ENCODE measurements at places on chromosomes 1 and 21. TPM values are rescaled to one million over a fixed set of nuclear protein-coding genes. Genes with fewer than 3 reads are reported as not detected.

TMEM52 gene
- 27.5 TPM for total RNA-seq

BNIPL gene
- total RNA-seq = 0.86 TPM

- DNase-seq = no peak
These were observed 7.2 kb downstream of the TFF2 start for GRCh38 chr21:42343556-42343955.

DNA sequence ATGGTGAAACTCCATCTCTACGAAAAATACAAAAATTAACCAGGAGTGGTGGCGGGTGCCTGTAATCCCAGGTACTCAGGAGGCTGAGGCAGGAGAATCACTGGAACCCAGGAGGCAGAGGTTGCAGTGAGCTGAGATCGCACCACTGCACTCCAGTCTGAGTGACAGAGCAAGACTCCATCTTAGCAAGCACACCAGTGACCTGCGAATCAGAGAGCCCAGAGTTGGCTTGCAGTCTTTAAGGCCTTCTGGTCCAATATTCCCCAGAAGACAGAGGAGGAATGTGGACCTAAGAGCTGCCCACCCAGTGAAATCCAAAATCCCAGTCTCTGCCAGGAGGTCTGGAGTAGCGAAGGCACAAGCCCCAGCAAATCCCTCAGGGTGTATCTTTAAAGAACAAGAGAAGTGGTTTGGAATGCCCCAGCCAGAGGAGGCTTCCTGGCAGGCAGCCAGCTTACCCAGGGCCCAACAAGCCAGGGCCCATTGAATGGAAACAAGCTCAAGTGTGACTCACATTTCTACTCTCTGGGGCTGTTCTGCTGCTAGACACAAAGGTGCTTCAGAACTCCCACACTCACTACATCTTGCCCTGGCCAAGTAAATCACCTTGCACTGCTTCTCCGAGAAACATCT is 23.9 kb downstream of the GPR161 start:
- no peak for DNase-seq

- no peak for DNase-seq
These were observed 125.0 kb upstream of the TMPRSS2 start for GRCh38 chr21:41632748-41633475.

DNA sequence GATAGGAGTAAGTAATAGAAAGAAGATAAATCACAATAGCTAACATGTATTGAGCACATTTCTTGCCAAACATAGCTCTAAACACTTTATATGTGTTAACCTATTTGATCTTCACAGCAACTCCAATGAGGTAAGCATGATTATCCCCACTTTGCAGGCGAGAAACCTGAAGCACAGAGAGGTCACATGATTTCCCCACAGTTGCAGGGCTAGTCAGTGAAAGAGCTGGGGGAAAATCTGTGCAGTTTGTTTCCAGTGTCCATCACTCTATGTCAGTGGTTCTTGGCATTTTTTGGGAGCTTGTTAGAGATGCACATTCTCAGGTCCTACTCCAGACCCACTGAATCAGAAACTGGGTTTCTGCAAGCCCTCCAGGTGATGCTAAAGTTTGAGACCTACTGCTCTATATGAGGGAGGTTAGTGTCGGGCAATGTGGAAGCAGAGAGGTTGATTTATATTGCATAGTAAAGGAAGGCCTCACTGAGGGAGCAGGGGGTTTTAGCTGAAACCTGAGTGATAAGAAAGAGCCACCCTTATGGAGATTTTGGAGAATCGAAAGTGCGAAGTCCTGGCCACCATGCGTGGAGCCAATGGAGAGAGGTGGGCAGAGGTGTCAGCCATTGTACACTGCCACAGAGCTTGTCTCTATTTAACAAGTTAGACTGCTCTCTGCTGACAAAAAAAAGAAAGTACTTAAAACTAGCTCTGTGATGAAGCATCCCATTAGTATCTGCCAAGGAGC is 20.9 kb downstream of the MCOLN3 start:
- no peak for DNase-seq

DNA sequence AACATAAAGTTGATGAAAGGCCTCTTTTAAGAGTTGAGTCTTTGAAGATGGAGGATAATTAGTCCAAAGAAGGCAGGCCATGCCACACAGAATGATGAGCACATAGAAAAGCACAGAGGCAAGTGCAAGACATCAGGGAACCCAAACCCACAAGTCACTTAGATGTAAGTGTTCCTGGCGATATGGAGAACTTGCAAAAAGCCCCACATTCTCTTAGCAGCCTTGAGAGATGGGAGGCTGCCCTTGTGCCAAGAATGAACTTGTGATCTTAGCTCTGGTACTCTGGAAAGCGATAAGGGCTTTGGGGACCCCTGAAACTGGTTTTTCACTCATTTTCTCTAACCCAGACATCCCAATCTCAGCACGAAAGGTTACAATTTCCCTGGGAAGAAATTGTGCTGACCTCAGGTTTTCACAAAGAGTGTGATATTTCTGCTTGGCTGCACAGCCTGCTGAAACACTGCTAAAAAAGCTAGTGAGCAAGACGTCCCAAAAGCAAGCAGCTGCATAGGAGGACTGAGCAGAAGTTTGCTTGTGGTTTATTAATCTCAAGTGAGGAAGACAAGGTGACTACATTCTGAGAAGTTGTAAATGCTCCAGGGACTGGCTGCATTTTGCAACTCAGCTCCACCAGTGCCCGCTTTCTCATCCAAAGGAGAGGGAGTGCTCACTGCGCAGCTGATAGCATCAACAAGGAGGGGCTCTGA is 496.9 kb upstream of the CAMK1G start:
- DNase-seq = no peak
